CD8-positive, alpha-beta memory T cell (primary cell): ENCODE measurements at places on chromosomes 3 and 15. TPM values are rescaled to one million over a fixed set of nuclear protein-coding genes. Genes with fewer than 3 reads are reported as not detected.

- DNase-seq: no peak
These were observed 298.9 kb downstream of the RPLP1 start for GRCh38 chr15:69751566-69751965.

DNA sequence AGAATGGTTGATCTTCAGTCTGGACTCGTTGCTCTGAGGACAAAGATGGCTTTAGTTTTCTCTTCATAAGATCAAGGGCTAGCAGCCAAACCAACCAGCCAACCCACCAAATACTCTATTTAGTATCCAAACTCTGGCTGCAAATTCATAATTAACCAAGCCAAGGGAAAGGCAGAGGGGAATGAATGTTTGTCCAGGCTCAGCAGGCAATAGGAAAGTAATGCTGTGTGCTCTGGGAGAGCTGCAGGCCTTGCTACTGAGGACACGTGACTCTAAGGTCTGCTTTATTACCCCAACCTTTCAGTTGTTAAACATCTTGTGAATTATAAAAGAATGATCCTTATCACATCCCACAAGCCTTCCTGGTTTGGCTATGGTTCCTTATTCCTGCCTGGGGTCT is 52.3 kb upstream of the GALNT15 start:
- no peak for DNase-seq

- DNase-seq: no peak
These were observed 296.2 kb downstream of the ZBTB20 start for GRCh38 chr3:114850898-114851297.

- DNase-seq: no peak
These were observed 4.3 kb downstream of the ARHGEF26 start for GRCh38 chr3:154125378-154126030.

DNA sequence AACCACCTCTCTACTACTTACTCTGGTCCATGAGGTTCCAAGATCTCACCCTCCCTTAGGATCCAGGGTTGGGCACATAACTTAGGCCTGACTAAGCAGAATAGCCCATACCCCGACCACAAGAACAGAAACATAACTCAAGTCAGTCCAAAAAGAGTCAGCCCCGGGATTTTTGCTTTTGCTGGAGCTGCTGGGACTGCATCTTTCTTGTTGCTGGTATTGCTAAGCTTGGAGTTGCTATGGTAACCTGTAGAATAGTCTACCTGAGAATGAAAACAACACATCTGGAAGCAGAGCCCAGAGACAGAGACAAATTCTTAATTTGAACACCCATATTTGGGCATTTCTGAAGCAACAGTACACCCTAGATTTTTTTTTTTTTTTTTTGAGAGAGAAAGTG is 6.5 kb downstream of the RUBCN start:
- DNase-seq: no peak

Gene OXTR
- total RNA-seq: 1.4 TPM

- no peak for DNase-seq
These were observed 31.7 kb upstream of the CEMIP start for GRCh38 chr15:80747317-80748053.

- no peak for DNase-seq
These were observed 20.2 kb downstream of the MAGEF1 start for GRCh38 chr3:184691397-184692231.

Gene TEX9
- 1.2 TPM for total RNA-seq

- DNase-seq: no peak
These were observed 159.9 kb upstream of the CMC1 start for GRCh38 chr3:28081533-28081947.

DNA sequence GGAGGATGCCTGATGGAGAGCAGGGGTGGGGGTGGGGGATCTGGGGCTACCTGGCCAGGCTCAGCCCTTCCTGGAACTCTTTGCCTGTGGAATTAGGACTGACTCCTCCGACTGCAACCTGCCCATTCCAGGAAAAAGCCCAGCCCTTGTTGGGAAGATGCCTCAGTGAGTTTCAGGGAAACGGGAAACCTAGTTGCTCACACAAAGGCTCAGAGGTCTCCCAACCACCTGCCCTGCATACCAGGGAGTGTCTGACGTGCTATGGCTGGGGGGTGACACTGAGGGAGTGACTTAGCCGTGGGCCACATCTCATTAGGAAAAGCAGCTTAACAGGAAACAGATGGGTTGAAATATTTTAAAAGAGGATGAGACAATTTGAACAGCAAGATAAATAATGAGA is 27.9 kb downstream of the CYP8B1 start:
- no peak for DNase-seq

- no peak for DNase-seq
These were observed 77.3 kb downstream of the WNT5A start for GRCh38 chr3:55409806-55410205.

DNA sequence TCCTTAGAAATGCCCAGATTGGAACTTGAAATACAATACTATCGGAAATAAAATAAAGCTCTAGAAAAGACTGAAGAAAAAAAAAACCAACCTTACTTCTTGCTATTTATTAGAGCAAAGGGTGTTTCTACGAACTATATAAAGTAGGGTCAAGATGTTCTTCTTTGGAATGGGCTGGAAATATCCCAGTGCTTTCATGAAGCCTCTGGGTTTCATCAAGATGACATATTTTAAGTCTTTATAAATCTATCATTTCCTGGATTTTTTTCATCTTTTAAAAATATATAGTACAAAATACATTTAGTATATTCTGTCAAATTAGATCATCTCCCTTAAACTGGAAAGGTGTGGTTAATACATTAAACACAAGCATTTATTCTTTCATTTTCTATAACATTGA is 978.8 kb downstream of the NAALADL2 start:
- no peak for DNase-seq

DNA sequence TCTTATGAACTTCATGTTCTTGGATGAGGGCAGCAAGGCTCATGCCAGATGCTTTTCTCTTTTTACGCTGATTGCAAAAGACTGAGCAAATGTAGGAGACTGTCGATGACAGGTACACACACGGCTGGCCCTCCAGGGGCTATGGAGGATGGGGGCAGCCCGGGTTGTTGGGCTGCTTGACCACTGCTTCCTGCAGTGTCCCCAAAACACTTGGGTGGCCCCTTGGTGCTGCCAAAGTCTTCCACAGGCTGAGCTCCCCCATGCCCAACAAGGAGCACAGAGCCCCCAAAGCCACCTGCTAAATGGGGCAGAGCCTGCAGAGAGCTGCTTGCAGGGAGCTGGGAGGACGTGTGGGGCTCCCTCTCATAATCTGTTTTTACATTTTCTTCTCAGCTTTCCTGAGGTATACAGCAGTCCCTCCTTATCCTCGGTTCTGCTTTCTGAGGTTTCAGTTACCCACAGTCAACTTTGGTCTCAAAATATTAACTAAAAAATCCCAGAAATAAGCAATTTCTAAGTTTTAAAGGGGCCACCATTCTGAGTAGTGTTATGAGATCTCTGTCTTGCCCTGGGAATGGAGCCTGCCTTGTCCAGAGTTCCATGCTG is 7.3 kb downstream of the PRR23E start:
- DNase-seq: no peak

Gene P2RY14
- total RNA-seq: 0.84 TPM

Gene CDCP1
- total RNA-seq: 0.96 TPM

Gene AHSG
- not detected for total RNA-seq

- DNase-seq: no peak
These were observed 91.0 kb downstream of the XXYLT1 start for GRCh38 chr3:195179776-195180489.

GRCh38 chr3:17055374-17056276 is 170.9 kb downstream of the PLCL2 start:
- no peak for DNase-seq

DNA sequence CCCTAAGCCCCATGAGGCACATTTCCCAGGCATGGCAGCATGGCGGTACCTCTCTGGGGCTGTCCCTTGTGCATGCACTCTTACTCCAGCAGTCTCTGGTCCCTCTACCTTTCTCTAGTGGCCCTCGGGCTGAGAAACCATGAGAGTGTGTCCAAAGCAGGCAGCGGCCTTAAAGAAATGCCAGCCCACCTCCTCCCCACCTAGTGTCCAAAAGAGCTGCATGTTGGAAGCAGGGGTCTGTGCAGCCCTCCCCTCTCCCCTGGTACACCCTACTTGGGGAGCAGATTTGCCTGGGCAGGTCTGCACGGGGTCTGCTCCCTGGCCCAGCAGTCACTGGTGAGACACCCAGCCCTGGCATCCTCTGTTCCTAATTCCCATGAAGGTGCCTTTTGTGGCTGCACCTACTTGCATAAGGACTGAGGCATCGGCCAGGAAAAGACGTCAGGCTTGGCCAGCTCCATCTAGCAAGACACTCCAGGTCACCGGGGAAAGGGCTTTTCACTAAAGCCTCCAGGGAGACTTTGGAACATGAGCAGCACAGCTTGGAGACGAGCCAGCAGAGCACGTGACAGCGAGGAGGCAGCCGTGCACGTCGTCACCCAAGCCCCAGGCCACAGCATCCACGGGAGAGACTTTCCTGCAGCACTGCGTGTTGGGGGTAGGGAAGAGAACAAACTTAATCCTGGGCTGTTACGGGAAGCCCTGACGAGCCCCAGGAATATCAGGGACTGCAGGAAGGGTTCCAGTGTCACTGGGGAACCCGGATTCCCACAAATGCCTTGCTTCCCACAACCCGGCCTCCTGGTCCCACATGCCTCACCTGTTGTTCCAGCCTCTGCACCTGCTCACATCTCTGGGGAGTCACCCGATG is 38.8 kb downstream of the TM2D3 start:
- no peak for DNase-seq

- no peak for DNase-seq
These were observed 240.3 kb downstream of the IL5RA start for GRCh38 chr3:2869905-2870304.

- DNase-seq: no peak
These were observed 693.0 kb downstream of the NR2F2 start for GRCh38 chr15:97023488-97023844.
